ENCODE measurements at places on chromosomes 5 and 9.

- DNase-seq, result no peak
Observed at GRCh38 chr5:134803821-134804220, 41.9 kb upstream of the C5orf24 start.

GRCh38 chr9:93684806-93685543, 108.6 kb downstream of the PHF2 start:
- no peak for DNase-seq

- peak; percentile 60 for DNase-seq
Observed at GRCh38 chr5:32202394-32202793, 28.3 kb upstream of the GOLPH3 start.

DNA sequence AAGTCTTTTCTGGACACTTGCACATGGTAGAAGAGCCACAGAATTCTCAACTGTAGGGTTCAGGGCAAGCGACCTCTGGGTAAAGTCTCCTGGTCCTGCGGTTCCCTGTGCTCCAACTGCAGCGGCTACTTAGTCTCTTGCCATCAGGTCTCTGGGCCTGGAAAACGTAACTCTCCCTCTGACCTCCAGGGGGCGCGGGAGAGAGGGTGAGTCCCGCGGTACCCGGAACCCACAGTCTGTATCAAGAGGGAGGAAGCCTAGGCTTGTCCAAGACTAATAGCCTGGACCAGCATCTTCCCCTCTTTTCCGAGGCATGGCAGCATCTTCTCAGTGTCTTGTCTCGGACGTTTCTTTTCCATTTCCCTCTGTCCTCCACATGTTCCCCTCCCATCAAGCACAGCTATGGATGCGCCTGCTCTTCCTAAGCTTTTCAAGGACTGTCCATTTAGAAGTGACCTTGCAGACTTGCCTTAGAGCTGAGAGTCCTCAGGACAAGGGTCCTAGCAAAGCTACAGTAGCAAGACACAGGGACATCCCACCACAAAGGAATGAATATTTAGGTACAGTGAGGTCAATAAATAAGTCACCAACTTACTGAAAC, 59.3 kb downstream of the FSTL4 start:
- peak; percentile 7 for DNase-seq

DNA sequence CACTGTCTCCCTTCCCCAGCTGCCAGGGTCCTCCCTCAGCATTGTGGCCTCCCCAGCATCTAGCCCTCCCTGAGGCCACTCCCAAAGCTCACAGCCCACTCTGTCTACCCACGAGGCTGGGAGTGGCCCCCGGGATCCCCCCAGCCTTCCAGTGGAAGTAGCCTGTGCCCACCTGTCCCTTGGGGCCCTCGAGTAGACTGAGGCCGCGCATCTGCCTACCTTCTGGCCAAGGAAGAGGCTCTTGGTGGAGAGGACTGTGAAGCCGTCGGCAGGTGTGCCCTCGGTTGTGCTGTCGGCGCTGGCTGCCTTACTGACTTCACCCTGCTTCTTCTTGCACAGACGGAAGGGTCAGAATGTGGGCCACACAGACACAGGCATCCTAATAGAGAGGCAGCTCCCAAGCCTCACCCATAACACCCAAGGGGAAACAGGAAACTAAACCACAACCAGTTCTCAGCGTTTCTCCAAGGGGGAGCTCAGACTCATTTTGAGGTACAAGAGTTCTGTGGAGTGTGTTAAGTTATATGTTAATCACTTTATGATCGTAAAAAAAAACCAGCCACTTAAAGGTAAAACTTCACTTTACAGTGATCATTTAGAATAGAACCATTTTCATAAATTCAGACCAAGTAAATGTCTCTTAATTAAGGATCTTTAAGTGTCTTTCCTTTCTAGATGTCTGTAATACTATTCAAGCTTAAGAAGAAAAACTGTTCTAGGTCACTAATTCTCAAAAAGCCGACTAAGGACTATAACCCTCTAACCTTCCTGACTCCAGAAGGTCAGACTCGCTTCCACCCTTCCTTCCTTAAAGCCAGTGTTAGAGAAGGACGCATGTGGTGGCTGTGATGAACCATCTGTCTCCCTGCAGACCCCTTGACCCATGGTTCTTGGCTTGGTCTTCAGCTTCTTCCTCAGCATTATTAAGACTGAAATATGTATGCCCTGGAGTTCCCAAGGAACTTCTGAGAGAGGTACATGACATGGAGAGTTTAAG, 38.5 kb downstream of the MACROH2A1 start:
- no peak for DNase-seq

DNA sequence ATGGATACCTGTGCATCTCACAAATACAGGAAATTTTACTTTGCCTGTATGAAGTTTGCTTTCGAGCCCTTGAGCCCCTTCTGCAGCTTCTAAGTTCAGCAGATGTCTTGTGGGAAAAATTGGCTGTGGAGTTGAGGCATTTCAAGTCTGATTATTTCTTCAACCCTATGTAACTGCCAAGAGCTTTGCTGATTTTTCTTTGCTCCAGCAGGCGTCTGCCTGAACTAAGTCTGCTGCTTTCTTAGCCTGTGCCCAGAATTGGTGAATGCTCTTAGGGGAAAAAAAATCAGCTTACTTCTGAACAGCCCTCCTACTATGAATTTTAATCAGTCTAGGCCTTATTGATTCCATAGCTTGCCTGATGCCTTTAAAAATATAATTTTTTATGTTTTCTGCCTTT, 41.2 kb downstream of the RIC1 start:
- DNase-seq, result no peak

All from AG09319 (cell line).